Daoy (cell line): ENCODE measurements at places on chromosomes 3 and 15. TPM values are rescaled to one million over a fixed set of nuclear protein-coding genes. Genes with fewer than 3 reads are reported as not detected.

DNA sequence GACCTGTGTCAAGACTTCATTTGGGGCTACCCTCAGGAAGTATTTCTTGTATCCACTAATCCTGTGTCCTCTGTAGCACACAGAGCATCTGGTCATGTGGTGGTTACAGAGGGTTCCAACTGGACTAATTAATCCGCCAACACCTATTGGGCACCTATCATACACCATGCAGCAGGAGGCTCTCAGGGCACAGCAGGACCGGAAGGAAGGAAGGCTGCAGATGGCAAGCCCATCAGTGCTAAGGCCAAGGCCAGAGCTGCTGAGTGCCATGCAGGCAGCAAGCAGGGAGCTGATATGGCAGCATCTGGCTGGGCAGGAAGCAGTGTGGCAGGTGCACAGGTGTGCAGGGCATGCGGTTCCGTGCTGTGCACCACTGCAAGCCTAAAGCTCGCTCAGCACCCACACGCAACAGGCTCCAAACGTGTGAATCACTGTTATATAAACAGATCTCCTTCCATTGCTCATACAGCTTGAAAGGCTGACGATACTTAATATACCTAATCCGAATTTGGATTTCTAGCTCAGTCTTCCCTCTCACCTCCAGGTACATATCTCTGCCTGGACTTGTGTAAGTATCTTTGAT is 64.4 kb upstream of the SNRPA1 start:
- peak; percentile 42 for DNase-seq

RAD51 gene
- 17.9 and 18.7 TPM in 2 replicates for total RNA-seq

DNA sequence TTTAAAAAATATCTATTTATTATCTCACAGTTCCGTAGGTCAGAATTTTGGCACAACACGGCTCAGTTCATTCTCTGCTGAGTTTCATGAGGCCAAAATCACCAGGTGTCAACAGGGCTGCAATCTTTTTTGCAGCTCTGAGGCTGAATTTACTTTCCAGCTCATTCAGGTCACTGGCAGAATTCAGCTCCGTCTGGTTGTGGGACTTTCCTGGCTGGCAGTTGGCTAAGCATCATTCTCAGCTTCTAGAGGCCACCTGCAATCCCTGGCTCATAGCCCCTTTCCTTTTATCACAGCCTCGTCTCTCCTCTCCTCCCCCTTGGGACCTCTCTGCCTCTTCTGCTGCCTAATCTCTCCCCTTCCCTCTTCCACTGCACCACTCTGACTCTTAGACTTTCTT is 174.0 kb upstream of the WNT5A start:
- DNase-seq: no peak

GRCh38 chr3:122475316-122475715 is 39.4 kb downstream of the KPNA1 start:
- DNase-seq: no peak

- no peak for DNase-seq
Observed at GRCh38 chr3:21919383-21919782, 168.4 kb upstream of the ZNF385D start.

DNA sequence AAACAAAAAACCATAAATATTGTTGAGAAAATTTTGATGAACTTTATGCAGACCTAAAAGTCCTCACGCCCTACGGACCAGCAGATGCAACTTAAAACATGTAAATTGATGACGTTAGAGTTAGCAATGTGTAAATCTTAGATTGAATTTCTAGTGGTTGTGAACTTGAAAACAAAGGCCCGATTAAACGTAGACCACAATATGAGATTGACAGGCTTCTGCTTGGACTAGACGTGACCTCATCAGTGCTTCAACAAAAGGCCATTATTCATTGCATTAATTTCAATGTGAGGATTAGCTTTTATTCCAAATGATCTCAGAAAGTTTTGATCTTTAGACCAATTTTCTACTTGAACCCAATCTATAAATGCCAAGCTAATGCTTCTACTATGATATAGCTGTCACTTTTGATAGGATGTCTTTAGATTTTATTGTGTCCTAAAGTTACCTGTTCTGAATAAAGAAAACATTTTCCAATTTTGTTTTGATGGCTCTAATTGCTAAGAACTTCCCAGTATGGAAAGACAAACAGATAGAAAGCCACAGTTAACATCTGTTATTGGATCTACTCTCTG is 55.4 kb upstream of the SPPL2A start:
- DNase-seq: no peak

CAND2 gene
- total RNA-seq: 1.4 and 3.7 TPM in 2 replicates

TRIM42 gene
- not detected in 2 replicates for total RNA-seq

CA12 gene
- 5.0 and 5.2 TPM in 2 replicates for total RNA-seq

SCG3 gene
- 0.86 and 2.4 TPM in 2 replicates for total RNA-seq

ALDH1A2 gene
- not detected in 2 replicates for total RNA-seq

LRRC2 gene
- total RNA-seq: 0.36 and 0.40 TPM in 2 replicates

DNA sequence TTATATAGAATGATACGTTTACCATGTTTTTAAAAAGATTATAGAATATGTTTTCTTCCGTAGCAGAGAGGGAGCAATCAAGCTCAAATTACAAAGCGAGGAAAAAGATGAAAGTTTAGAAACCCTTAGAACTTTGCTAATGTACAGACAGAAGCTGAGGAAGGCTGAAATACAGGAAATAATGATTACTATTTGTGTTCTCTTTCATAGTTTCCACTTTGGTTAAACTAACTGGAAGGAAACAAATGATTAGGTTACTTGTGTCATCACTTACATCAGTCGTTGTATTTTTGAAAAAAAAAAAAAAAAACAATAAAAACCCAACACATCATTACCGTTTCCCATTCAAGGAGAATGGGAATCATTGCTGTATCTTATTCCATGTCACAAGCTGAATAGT is 337.8 kb upstream of the CBLB start:
- no peak for DNase-seq

- DNase-seq: no peak
Observed at GRCh38 chr15:93035092-93035915, 53.7 kb downstream of the RGMA start.

- DNase-seq: no peak
Observed at GRCh38 chr3:57942872-57943283, 65.3 kb upstream of the FLNB start.
